MCF 10A (cell line): ENCODE measurements at places on chromosomes 6 and 20.
A peak's percentile ranks its signal among the peaks of the same experiment; 100 is the strongest.

DNA sequence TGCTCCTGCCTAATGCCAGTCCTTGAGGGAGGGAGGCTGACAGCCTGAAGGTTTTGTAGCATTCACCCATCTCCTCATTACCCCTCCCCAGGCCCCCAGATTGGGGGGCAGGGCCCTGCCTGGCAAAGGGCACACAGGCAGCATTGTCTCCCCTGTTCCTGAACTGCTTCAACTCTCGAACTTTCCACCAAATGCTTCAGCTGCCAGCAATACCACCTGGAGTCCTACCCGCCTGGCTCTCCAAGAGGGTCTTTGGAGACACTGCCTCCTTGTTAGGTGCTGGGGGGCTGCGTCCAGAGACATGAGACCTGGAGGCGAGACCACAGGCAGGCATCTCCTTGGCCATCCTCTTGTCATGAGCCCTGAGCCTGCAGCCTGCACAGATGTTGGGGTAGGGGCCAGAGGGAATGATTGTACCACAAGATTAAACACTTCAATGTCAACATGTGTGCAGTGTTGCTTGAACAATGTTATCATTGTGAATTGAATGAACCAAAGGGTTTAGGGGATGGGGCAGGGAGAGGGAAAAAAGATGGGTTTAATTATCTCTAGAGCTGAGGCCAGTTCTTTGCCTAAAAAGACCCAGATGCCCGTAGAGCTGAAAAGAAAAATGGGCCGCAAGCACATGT lies 25.0 kb downstream of the BMP7 start:
- DNase-seq: no peak

DNA sequence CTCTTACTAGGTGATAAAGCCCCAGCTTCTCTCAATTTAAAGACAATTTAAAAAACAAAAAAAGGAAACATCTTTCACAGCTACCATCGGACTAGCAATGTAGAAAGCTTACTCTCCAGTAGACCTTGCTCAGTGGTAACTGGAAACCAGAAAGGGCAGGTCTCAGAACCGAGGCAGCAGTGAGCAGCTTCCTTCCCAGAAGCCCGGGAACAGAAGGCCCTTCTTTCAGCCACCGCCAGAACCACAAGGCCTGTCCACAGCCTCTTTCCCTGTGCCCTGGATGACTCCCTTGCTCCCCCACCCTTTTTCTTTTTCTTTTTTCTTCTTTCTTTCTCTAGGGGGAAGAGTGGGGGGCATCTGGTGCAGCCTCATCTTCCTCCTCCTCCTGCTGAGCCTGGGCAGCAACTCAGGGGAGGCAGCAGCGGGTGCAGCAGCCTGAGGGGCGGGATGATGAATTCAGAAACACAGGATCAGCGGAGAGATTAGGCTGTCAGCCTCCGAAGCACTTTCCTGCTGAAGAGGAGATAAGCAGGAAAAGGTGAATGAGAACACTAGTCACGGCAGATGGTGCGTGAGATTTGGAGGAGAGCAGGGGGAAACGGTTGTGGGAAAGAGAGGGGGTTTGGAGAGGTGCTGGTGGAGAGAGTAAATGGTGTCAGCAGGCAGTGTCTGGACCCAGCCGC lies 158.5 kb downstream of the ID4 start:
- no peak for DNase-seq

- no peak for DNase-seq
Observed at GRCh38 chr6:1324936-1325335, 13.0 kb downstream of the FOXQ1 start.

DNA sequence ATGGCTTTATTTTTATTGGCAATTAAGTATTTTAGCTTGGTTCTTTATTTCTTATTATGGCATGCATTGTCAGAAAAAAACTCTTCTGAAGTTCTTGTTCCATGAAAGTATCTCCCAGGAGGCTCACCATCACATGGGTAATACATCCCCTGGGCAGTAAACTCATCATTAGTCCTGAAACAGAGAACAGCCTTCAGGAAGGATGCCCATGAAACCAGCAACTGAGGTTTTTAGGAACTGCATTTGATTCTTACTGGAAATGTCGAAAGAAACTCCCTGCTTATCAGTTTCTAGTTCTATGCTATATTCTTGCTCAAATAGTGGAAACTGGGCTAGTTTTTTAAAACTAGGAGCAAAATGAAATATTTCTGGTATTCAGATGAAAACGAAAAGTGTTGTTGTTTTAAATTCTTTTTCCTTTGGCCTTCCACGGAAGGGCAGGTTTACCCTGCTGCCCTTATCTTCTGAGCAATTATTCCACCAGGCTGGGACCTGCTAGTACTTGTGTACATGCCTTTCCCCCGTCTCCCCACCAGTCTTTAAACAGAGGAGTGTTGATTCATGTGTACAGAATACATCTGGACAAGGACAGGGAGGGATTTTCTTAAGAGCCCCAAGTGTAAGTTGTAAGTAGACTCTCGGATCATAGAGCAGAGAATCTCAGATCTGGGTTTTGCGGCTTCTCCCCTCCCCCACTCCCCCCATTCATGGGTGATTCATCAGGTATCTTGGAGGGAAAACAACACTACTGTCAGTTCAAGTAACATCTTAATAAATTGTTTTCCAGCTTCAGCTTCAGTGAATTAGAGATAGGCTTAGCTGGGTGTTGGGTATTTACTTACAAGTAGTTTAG lies 81.5 kb downstream of the RTN4IP1 start:
- peak; percentile 72 for DNase-seq

GRCh38 chr6:134529921-134530320 lies 212.0 kb upstream of the SGK1 start:
- DNase-seq: peak; percentile 43

DNA sequence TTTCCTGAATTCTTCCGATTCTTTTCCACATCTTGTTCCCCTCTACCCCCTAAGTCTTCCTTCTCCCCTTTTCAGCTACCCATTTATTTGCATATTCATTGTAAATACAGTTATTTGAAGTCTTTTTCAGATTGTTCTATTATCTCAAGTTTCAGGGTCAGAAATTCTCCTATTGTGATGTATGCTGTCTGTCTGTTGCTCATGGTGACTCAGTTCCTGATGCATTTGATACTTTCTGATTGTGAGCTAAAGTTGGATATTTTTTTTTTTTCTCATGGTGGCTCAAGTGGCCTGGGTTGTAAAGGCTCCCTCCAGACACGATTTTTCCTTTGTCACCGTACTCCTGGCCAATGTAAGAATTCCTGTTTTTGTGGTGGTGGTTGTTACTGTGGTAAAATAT lies 4.9 kb upstream of the PI16 start:
- peak; percentile 44 for DNase-seq

DNA sequence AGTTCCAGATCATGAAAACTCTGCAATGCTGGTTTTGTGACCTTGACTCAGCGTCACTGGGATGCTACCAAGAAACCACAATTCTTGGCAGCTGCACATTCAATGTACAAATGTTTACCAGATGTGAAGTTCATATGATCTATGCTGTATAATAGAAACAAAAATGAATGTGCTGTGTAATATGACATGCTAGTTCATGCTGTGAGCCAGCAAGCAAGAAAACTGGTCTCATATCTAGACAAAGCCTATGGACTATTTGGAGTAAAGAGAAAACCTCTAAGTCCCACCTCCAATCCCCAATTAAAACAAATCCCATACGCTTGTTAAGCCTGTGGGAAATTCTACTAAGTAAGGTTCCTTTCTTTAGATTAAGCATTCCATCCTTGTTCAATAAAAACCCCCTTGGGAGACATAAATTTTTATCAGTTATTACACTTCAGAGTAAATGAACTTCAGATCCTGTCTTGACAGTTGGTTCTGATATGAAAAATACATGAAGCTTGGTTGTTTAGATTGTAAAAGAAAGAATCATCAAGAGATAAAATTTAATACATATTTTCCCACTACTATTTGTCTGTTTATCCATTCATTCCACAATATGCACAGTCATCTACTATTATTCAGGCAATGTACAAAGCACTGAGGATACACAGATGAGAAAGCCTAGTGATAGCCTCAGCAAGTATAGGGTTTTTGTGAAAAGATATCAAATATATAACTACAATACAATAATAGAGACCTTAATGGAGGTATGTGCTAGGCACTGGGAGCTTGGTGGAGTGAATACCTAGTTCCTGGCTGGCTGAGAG lies 20.1 kb downstream of the COL21A1 start:
- DNase-seq: no peak

GRCh38 chr6:129289442-129289841 lies 406.5 kb downstream of the LAMA2 start:
- DNase-seq: no peak

GRCh38 chr6:35691027-35691824 lies 2.5 kb upstream of the FKBP5 start:
- peak; percentile 80 for DNase-seq
